ENCODE measurements at places on chromosomes 5 and 9. TPM values are rescaled to one million over a fixed set of nuclear protein-coding genes. Genes with fewer than 3 reads are reported as not detected.

DNA sequence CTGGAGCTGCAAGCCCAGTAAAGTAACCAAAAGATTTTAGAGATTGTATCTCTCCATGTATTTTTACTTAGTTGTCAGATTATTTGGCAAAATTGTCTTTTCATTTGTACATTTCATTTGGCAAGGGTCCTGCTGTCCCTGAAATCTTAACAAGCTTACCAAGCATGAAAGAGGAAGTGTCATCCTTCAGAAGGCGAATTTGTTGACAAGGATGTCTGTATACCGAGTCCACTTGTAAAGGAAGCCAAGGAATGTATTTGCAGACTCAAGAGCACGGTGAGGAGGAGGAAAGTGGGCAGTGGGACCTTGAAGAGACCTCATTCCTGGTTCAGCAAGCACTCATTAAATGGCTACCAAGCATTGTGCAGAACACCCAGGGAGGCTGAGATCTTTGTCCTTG is 7.5 kb upstream of the OTULINL start:
- H3K27me3 ChIP-seq: no peaks in the 10 kb centered on the region
- no peak for DNase-seq
- H3K4me3 ChIP-seq: no peak overlapping the region
- H3K27ac ChIP-seq: no peak overlapping the region
- H3K36me3 ChIP-seq: no peaks in the 10 kb centered on the region

The ITK gene
- 153 TPM for total RNA-seq

The IFNA13 gene
- not detected for total RNA-seq

- no peaks in the 10 kb centered on the region for H3K27me3 ChIP-seq
- H3K4me1 ChIP-seq: no peaks in the 10 kb centered on the region
- DNase-seq: no peak
- H3K4me3 ChIP-seq: no peak overlapping the region
- H3K27ac ChIP-seq: no peak overlapping the region
Observed at GRCh38 chr9:127651697-127652610, 39.9 kb downstream of the STXBP1 start.

The IFNE gene
- total RNA-seq: not detected

- no peaks in the 10 kb centered on the region for H3K36me3 ChIP-seq
- no peaks in the 10 kb centered on the region for H3K4me1 ChIP-seq
- no peak overlapping the region for H3K4me3 ChIP-seq
Observed at GRCh38 chr5:26578002-26578401, 460.4 kb downstream of the CDH9 start.

- no peaks in the 10 kb centered on the region for H3K4me1 ChIP-seq
- H3K4me3 ChIP-seq: no peak overlapping the region
- H3K27ac ChIP-seq: no peak overlapping the region
- no peaks in the 10 kb centered on the region for H3K27me3 ChIP-seq
Observed at GRCh38 chr5:169424670-169425378, 123.9 kb upstream of the SLIT3 start.

GRCh38 chr9:8679371-8679822 is 879.8 kb upstream of the DMAC1 start:
- H3K27me3 ChIP-seq: no peaks in the 10 kb centered on the region
- no peak for DNase-seq
- no peak overlapping the region for H3K27ac ChIP-seq

Data from natural killer cell (primary cell).